ENCODE measurements at places on chromosomes 5 and 9.
A peak's percentile ranks its signal among the peaks of the same experiment; 100 is the strongest.

DNA sequence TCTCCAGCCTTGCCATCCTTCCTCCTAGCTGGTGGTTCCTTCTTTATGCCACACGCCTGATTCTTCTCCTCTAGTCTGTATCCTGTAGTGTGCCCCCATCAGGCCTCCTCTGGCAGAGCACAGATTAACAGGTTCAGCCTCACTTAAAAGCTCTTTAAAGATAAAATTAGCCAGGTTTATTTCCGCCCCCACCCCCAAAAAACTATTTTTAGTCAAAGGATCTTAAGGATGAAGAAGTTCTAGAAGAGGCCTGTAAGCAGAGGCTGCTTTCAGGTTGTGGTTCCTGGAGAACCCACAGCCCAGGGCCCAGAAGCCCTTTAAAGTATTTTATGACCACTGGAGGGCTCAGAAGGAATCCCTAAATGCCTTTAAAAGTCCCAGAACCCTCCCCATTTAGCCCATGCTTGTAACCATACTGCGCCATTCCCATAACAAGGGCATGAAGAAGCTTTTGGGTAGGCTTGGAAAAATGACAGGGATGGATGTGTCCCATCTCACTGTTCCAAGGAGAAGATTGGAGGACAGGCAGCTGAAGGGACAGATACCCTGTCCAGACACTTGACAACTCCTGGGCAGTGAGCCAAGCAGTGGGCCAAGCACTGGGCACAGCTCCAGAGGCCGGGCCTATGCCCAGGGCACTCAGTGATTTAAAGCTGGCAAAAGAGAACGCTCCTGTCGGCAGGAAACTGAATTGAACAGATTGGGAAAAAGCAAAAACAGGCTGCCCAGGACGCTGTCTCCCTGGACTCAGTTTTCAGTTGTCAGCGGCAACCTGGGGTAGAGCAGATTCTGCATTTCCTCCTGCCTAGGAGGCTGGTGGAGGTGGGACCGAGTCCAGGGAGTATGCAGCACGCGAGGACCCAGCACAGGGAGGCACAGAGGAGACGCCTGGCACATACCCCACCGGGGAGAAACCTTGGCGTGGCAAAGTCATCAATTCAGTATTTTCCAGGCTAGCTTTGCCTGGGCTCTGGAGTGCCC, 106.3 kb upstream of the SSBP2 start:
- DNase-seq: peak; percentile 66

DNA sequence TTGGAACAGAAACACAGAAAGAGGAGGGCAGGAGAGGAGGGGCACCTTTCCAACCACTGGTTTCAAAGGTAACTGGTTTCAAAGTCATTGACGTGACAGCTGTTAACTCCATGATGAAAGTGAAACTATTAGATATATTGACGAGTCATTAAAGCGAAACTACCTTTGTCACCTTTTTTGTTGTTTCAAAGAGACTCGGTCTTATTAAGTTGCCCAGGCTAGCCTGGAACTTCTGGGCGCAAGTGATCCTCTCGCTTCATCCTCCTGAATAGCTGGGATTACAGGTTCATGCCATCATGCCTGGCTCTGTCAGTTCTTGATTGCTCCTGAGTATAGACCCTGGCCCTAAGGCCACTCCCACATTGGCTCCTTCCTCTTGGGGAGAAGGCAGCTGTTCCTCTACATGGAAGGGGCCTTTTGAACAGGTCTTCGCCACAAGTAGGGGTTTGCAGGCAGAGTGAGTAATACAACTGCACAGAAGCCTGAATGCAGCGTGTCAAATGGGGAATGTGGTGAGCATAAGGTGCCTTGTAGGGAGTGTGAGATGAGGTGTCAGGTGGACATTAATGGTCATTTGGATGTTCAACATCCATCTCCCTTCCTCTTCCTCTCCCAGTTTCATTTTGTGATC, 3.4 kb upstream of the F12 start:
- no peak for DNase-seq

DNA sequence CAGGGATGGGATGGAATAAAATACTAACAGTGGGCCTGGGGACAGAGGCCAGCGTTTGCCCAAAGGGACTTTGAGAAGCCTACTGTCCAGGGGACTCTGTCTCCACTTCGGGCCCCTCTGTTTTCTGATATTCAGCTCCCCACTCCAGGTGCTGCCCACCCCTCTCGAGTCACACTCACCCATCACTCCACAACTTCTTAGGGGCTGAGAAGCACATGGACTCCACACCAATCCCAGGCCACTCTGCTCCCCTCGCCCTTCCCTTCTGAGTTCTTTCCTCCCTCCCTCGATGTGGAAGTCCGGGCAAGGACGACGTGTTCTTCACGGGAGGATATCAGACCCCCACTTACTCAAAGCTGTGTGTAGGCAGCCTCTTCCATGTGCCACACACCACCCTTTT, 124.5 kb downstream of the BARX1 start:
- DNase-seq: no peak

- no peak for DNase-seq
Measured at GRCh38 chr9:19440823-19441580, 32.2 kb downstream of the ACER2 start.

GRCh38 chr9:72696511-72696910, 175.1 kb downstream of the TMC1 start:
- DNase-seq: no peak

DNA sequence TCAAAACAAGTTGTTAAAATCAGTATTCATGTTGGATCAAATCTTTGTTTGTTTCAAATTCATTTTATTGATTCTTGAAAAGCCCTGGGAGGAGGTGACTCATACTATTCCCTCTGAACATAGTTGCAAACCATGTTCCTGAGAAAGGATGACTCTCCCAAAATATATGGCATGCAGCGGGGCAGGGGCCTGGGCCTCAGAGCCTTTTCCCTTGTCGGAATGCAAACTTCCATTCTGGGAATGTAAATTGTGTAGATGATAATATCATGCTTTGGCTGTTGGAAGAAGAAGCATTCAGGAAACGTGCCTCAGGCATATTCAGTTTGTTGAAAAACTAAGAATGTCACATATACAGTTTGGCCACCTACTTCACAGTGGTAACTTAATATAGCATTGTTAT, 242.0 kb downstream of the AUH start:
- no peak for DNase-seq

DNA sequence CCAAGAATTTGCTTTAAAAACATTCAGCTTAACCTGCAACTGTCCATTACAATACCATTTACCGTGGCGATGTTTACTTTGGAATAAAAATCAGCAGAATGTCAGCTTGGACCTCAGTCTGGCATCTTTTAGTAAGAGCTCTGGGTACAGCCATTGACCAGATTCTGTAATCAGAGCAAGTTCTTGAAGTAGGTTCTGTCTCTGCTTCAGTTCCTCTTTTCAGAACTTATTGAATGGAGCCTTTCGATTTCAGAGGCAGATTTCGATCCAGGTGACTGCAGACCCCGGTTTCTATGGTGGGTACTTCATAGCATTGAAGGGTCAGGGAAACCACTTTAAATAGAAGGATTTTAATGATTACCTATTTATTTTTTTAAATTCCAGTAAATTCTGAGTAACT, 53.4 kb upstream of the SV2C start:
- DNase-seq: no peak

- DNase-seq: no peak
Measured at GRCh38 chr9:99826579-99826978, 4.9 kb downstream of the NR4A3 start.

GRCh38 chr5:33231214-33231710, 209.5 kb upstream of the TARS1 start:
- no peak for DNase-seq

DNA sequence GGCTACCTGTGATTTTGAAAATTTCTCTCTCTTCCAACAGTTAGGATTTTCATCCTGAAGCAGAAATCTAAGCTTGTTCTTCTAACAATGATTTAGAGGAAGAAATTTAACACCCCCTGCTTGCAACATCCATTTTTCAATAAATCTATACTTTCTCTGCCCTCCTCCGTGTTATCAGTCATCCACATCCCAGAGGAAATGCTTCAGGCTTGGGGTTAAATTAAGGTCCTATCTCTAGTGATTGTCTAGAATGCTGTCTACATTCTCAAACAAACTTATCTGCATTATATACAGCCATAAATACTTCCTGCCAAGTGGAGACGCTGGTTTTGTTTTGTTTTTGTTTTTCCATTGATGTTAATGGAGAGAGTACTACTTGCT, 371.0 kb downstream of the CSNK1G3 start:
- DNase-seq: no peak

DNA sequence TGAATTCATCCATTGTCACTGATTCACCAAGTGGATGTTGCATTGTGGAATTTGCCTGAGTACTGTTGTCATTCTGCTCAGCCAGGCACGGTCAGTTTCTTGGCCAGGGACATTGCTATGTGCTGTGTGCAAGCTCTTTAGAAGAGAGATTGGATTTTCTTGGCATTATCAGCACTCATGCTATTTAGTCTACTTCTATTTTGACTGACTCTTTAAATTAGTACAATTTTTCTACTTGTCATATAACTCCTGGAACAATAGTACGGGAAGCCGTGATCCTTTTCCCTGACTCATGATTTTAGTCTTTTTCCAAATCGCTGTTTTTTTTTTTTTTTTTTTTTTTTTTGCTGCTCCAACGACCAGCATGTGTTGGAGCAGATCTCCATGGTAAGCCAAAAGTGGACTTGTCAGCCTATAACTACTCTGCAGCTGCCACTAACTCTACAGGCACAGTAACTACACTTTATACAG, 129.7 kb downstream of the CDC42SE2 start:
- DNase-seq: no peak

- DNase-seq: no peak
Measured at GRCh38 chr9:88308831-88309560, 79.2 kb upstream of the SPIN1 start.

- peak; percentile 47 for DNase-seq
Measured at GRCh38 chr5:14208071-14209021, 65.2 kb downstream of the TRIO start.

- DNase-seq: no peak
Measured at GRCh38 chr5:118257066-118257465, 731.3 kb downstream of the DTWD2 start.

GRCh38 chr9:85212209-85212608, 529.5 kb downstream of the AGTPBP1 start:
- DNase-seq: no peak

GRCh38 chr5:111704452-111705085, 52.4 kb downstream of the NREP start:
- peak; percentile 28 for DNase-seq

DNA sequence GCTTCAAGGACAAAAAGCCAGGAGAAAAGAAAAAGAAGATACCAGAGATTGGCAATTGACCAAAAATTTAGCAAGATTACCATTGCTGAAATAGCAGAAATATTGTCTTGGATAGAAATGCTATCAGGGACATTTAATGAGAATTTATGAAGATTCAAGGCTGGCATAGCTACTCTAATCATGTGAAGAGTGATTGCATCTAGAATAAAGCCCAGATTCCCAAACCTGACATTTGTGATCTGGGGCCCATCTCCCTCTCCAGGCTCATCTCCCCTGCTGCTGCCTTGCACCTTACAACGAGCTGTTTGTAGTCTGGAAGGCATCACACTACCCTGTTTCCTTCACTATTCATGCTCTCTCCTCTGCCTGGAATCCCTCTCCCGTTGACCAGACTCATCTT, 114.5 kb downstream of the C9orf152 start:
- no peak for DNase-seq

DNA sequence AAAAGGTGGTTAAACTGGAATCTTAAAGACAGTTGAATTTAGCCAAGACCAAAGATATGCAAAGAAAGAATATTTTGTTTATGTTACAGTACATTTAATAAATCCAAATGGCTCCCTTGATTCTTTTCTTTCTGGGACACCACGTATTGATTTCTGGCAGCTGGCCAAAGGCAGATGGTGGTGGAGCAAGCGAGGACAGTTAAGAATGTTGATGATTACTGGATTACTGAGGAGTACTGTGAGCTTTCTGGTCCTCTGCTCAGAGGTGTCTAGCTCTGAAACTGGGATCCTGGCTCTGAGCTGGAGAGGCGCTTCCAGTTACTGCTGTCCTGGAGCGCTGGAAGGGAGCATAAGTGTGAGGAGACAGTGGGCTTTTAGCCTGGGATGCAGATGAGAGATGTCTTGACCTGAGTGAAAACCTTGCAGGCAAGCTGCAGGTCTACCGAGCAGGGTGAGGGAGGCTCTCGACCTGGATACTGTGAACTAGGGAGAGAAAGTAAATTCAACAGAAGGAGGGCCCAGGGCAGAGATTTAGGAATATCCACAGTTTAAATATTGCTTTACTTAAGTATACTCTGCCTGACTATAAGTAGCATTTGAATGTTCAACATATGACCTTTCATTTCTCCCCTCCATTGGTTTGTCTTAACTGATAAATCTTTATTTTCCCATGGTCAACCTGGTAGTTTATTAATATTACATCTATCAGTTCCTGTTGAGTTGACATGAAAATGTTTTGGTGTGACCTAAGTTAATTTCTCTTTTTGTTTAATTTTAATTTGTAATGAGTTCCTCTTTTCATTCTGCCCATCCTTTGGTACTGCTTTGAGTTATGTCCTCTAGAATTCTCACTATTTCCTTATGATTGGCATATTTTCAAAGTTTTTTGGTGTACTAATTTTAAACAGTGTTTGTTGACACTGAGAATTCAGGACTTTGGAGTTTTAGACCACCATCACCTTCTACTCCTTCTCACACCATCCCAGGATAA, 3.7 kb downstream of the SYK start:
- no peak for DNase-seq

- DNase-seq: peak; percentile 40
Measured at GRCh38 chr5:72307573-72307967, 12.5 kb downstream of the MRPS27 start.
